Fibroblast of skin of left biceps (primary cell): ENCODE measurements at places on chromosomes 1 and 21.

- DNase-seq = no peak
Observed at GRCh38 chr1:197234581-197234980, 33.5 kb upstream of the CRB1 start.

GRCh38 chr1:193929374-193930033, 743.1 kb upstream of the B3GALT2 start:
- no peak for DNase-seq

DNA sequence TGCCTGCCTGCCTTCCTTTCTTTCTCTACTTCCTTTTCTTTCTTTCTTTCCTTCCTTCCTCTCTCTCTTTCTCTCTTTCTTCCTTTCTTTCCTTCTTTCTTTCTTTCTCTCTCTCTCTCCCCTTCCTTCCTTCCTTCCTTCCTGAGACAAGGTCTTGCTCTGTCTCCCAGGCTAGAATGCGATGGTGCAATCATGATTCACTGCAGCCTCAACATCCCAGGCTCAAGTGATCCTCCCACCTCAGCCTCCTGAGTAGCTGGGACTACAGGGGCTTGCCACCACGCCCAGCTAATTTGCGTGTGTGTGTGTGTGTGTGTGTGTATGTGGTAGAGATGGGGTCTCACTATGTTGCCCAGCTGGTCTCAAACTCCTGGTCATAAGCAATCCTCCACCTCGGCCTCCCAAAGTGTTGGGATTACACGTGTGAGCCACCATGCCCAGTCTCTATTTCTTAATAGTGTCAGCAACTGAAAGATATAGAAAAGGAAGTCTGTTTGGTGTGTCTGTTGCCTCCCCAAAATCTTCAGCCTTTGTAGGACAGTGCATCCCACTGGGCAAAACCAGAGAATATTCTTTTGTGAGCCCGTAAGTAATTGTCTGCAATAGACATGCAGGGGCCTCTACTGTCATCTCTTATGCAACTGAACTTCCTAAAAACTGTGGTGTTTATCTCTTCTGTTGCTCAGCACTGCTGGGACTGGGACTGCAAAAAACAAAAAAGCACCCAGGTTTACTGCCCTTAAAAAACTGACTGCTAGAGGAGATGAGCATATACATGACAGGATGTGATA, 20.9 kb upstream of the RAB4A start:
- no peak for DNase-seq

- no peak for DNase-seq
Observed at GRCh38 chr1:193769651-193770050, 583.2 kb upstream of the B3GALT2 start.
